ENCODE measurements at places on chromosomes 4 and X.

DNA sequence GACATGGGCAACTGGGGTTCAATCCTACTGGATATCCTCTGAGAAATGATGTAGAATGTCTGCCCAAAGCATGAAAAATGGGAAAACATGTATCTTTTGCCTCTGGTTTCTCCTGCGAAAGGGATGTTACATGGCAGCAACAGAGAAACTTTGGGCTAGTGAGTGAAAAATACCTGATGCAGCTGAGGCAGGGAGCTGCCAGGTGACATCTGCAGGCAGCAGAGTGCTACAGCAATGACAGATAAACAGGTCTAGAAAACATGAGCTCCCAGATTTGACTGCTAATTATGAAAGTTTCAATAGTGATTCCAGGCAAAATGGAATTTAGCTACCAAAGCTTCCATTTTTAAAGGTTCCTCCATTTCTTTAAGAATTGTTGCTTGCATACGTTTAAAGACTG lies 4.8 kb upstream of the CXCL1 start:
- peak; percentile 17 for DNase-seq

GRCh38 chr4:6487466-6487865 lies 15.1 kb upstream of the PPP2R2C start:
- DNase-seq = no peak

- DNase-seq = peak; percentile 83
Measured at GRCh38 chr4:125390126-125390525, 75.4 kb downstream of the FAT4 start.

GRCh38 chr4:25308306-25308705 lies 4.3 kb upstream of the ZCCHC4 start:
- peak; percentile 20 for DNase-seq

GRCh38 chrX:9227276-9227675 lies 193.3 kb upstream of the FAM9B start:
- DNase-seq = peak; percentile 18

DNA sequence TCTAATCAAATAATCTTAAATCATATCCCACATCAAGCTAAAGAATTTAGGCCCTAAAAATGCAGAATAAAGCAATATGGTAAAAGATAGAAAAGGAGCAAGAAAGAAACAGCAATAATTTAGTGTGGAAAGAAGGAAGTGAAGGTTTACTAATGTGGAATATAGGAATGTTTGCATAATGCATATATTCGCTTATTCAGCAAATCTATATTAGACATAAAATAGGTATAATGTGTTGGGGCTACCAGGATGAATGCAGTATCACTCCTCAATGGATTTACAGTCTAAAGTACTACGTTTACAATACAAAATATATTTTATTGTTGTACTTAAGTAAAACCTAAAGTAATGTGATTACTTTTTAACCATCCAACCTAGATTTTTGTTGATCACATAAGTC lies 4.7 kb downstream of the CENPE start:
- no peak for DNase-seq

DNA sequence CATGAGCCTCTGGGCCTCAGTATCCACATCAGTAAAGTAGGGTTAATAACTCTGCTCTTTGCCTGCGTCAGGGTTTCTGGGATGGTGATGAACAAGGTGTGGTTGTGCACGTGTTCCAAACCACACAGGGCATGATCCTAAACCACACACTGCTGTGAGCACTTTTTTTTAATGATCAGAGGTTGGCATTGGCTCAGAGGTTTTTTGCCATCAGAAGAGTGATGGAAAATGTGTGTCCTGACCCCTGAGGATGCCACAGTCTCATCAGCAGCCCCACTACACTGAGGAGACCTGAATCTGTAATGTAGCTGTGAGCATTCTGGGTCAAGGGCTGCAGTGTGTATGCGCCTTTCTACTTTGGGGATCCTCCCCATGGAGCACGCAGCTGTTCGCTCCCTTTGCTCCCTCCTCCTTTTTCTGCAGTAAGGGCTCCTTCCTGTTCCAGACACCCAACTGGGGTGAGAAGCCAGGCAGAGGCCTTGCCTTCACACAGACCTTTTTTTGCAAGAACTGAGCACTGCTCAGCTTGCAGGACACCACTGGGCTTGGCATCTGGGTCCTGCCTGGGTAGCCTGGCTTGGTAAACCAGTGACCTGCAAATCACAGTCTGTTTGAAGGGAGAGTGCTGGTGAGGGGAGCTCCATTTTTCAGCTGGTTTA lies 87.5 kb downstream of the MAMLD1 start:
- DNase-seq = no peak

DNA sequence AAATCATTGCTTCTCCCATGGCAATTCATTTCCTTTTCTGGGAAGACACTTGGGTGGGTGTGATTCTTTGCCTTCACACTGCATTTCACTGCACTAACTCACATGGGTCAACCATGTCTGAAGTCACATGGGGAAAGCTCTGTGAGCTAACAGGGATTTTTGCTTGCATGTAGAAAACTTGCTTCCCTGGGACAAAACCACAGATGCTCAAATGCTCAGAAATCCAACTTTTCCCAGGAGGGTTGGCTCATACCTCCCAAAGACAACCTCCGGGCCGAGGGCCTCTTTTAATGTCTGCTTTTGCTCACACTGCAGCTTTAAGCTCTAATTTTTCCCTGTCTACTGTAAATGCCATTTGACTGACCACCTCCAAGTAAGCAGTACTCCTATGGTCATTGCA lies 1695.2 kb downstream of the STIM2 start:
- DNase-seq = no peak

- DNase-seq = no peak
Measured at GRCh38 chr4:62448911-62449310, 1248.8 kb downstream of the ADGRL3 start.

- peak; percentile 25 for DNase-seq
Measured at GRCh38 chrX:106874075-106874474, 29.1 kb downstream of the RIPPLY1 start.

GRCh38 chrX:129360175-129360574 lies 163.1 kb downstream of the SMARCA1 start:
- no peak for DNase-seq

- DNase-seq = no peak
Measured at GRCh38 chr4:16294455-16294854, 68.2 kb upstream of the TAPT1 start.

GRCh38 chr4:743463-744211 lies 38.0 kb downstream of the PCGF3 start:
- no peak for DNase-seq

DNA sequence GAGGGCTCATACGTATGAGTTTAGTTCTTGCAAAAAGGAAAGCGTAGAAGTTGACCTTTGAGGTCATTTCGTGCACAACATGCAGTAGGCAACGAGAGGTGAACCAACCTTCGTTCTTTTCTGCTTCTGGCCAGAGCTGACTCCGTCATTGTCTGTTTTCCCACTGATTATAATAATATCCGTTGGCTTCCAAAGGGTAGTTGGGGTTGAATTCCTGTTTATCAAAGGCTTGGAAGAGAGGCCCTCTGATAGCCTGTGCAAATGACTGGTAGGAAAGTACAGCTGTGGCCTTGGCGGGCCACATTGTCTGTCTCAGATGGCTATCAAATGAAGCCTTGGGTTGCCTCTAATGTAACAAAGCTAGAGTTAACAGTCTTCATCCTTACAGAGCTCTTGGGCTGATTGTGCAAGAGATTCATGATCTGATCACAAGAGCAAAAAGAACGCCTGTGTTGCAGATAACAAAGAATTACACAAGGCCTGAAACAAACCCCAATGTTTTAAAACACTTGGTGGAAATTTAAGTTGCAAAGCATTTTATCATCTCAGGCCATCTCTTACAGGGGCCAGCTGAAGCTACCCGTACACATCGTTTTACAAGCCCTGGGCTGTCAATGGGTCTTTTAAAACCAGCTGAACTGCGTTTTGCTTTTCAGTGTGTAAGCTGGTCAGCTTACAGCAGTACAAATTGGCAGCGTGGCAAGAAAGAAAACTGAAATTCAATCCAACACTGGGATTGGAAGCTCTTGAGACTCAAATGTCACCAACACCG lies 46.1 kb upstream of the FAM9C start:
- DNase-seq = no peak

Data from HCEC 1CT (cell line).